ENCODE measurements at places on chromosomes 1 and 21.
A peak's percentile ranks its signal among the peaks of the same experiment; 100 is the strongest.

GRCh38 chr1:61323681-61324328 is 241.4 kb downstream of the NFIA start:
- no peak for DNase-seq

DNA sequence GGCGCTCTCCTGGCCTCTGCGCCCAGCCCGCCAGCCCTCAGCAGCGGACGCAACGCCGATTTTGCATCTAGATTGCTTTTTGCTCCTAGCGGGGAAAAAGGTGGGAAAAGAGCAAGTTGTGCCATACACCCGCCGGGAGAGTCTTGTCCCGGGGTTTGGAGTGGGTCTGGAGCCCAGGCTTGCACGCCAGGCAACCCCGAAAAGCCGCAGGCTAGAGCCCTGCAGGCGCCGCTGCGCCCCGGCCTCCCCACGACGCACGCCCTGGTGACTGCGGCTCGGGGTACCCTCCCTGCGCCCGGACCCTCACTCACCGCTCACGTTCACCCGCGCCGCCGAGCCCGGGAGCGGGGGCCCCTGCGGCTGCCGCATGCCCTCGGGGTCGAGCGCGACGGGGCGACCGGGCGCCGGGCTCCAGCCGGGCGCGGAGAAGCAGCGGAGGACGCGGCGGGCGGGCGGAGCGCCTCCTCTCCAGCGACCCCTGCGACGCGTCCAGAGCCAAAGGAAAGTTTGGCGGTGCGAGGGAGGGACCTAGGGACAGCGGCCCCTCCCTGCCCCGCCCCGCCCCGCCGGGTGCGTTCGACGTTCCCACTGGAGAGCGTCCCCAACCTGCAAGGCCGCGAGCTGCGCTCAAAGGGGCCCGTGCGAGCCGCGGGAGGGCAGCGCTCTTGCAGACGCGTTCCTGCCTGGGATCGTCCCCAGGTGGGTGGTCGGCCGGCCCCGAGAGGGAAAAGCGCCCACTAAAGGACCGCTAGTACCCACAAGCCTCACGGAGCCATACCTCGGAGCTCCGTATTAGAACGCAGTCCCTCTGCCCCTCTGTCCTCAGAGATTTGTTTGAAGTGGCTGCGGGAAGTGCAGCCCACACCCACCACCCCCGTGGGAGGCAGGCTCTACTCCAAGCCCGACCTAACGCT is at the start of gene LPAR3:
LPAR3 (minus strand) TSS at position 502 of the 914 bp plus-strand sequence. CDS start 27,086 bp downstream, outside the sequence.
- peak; percentile 10 for DNase-seq

DNA sequence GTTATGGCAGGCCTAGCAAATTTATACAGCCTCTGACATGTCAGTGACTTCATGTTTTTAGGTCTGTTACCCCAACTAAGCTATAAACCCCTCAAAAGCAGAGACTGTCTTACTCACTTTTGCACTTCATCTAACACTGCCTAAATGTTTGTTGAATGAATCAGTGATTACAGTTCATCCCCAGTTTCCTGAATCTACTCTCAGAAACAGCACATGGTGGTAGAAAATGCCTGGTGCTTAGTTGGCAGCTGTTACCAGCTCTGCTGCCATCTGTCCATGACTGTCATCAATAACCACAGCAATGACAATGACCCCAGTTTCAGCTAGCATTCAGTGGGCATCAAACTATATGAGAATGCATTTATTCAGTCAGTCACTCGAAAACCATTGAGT is 110.5 kb upstream of the SERBP1 start:
- no peak for DNase-seq

DNA sequence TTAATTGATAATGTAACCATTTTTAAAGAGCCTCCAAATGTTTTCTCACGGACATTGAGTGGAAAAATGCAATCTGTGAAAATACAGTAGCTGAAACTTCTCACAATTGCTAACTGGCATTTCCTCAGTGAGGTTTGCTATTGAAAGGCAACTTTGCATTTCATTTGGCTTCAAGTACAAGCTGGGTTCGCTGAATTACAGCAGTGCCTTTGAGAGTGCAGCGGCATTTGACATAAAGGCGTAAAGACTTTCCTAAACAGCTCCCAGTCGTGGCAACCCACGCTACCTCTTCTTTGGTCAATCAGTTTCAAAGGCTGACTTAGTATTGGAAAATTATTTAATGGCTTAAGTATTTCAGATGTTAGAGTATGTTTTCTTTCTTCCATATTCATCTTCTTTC is 39.3 kb upstream of the ZBTB18 start:
- no peak for DNase-seq

- no peak for DNase-seq
These were observed 422.9 kb upstream of the BEND5 start for GRCh38 chr1:49199564-49199963.

DNA sequence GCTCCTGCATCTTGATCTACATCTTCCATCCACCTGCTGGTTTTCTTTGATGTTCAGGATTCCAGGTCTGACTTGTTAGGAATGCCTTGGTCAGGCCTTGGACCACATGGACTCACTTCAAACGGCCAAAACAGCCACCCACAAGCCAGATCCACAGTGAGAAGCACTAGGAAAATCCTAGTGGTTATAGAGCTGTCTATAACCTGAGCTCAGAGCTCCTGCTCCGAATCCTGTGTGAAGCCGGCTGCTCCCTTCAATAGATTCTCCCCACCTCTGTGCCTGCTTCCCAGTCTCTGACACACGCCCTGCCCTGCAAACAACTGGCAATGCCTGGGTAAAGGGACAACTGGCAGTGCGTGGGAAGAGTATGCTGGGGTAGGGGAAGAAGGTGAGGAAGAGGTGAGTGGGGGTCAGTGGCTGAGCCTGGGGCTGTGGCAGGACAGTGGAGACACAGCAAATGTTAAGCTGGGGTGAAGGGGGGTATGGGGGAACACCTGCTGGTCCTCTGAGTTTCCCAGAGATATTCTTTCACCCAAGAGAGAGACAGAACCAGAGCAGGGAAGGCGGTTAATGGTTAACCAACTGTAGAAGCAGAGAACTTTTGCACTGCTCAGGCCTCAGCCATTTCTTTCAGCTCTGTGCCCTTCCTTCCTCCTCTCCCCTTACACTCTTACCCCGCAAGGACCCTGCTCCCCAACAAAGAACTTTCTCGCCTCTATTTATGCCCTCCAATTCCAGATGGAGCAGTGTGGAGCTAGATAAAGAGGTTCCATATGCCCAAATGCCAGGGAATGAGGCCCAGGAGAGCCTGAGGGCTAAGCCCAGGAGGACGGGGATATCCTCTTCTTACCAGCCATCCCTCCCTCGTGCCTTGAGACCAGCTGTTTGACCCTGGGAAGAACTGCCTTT is 4.5 kb downstream of the PLXNA2 start:
- no peak for DNase-seq

GRCh38 chr1:40476924-40477677 is at the start of gene ZFP69:
ZFP69 (plus strand) TSS chr1:40477290; CDS start chr1:40479362, 2,072 bp downstream.
- DNase-seq: peak; percentile 74

DNA sequence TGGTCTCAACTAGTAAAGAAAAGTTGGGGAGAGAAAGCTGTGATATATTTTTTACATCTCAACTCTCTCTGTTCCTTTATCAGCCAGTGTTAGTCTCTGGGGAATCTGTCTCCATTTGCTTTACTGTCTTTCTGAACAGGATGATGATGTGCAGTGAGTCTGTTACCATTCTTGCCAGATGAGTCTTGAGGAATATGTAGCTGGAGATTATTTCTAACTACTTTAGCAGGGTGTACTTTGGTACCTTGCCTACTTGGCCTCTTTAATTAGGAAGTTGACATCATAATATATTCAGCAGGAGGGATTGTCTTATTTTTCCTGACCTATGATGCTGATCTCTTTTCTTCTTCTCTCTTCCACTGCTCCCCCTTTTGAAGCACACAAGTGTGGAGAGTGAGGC is 15.7 kb upstream of the HAX1 start:
- no peak for DNase-seq

GRCh38 chr1:160219062-160219929 is 14.1 kb downstream of the PEA15 start:
- peak; percentile 22 for DNase-seq

- no peak for DNase-seq
These were observed 45.2 kb downstream of the H3-3A start for GRCh38 chr1:226107471-226108460.

DNA sequence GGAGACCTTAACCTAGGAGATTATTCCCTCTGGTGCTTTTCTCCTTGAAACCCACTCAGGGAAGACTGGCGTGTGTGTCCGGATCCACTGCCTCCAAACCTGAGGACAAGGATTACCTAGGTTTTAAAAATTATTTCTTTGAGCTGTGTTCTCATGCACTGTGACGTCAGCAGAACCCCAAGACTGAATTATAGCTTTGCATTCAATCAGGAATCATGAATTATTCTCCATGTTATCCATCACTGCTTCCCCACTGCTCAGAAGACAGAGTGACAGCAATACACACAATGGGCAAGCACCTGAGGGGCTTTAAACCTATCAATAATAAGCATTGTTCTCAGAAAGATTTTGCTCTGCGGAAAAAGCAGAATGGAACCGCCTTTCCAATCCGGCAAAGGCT is 253.2 kb upstream of the FOXD3 start:
- DNase-seq: no peak

DNA sequence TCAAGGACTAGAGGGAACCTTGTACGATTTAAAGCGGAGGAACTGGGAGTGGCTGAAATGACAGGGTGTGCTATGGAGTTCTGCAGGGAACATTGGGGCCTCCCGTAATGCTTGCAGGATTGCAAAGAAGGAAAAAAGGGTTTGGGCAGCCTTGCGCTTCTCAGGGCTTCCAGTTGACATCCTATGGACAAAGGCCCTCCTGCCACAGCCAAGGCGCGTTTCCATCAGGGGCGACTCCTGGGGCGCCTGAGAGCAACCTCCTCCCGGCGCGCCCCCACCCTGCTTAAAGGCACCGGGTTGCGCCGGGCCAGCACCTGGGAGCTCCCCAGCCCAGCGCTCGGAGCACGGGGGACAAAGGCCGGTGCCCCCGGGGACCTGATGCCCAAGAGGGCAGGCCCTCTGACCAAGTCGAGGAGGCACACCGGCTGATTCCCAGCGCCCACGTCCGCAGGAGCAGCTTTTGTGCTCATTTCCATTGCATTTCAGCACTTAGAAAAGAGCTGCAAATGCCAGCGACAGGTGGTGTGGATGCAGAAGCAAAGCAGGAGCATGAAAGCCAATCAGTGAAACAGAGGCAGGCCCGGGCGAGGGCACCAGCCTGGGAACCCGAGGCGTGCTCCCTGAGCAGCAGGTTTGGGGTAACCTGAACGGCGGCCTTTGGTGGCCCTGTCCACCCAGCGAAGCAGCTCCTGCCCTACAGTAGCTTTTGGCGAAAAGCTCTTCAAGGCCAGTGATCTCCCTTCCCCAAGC is 17.6 kb upstream of the RNF187 start:
- no peak for DNase-seq

GRCh38 chr1:7456722-7457082 is 314.4 kb upstream of the VAMP3 start:
- no peak for DNase-seq

GRCh38 chr1:9194024-9194423 is 40.5 kb upstream of the H6PD start:
- no peak for DNase-seq

- DNase-seq: no peak
These were observed 111.6 kb upstream of the ZC3H12A start for GRCh38 chr1:37362594-37363385.

- DNase-seq: no peak
These were observed 180.7 kb downstream of the MRPL39 start for GRCh38 chr21:25426580-25426979.

DNA sequence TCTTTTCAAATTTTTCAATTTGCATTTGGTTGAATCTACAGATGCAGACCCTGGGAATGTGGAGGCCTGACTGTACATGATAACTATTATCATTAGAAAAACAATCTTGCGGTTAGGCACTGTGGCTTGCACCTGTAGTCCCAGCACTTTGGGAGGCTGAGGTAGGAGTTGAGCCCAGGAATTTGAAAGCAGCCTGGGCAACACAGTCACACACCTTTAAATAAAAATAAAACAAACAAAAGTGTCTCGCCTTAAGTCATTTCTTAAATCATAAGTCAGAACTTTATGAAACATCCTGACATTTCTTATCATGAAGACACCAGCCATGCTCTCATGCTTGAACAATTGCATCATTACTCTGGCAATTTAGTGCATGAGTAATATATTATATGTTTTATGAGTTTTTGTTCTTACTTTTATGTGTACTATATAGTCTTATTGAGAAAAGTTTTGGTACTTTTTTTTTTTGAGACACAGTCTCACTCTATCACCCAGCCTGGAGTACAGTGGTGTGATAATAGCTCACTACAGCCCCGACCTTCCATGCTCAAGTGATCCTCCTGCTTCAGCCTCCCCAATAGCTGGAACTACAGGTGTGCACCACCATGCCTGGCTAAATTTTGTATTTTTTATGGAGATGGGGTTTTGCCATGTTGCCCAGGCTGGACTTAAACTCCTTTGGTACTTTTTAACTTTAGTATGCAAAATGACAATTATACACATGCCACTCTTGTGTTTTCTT is 7.8 kb downstream of the TBX19 start:
- DNase-seq: no peak

DNA sequence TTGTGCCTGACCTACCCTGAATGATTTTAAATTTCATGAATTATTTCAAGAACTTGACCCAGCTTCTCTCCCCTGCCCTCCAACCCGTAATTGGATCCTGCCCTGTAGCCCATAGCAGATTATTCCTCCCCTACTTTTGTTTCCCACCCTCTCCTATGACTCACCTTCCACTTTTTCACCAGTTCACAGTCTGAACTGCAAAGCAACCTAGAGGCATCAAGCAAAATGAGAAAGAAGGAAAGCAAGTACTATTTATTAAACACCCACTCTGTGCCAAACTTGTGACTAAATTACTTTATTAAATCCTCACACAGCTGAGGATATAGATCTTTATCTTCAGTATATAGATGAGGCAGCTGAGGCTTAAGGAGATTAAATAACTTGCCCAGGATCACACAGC is 20.7 kb upstream of the IKBKE start:
- no peak for DNase-seq
